GM20000 (cell line): ENCODE measurements at places on chromosomes 12 and 14.

DNA sequence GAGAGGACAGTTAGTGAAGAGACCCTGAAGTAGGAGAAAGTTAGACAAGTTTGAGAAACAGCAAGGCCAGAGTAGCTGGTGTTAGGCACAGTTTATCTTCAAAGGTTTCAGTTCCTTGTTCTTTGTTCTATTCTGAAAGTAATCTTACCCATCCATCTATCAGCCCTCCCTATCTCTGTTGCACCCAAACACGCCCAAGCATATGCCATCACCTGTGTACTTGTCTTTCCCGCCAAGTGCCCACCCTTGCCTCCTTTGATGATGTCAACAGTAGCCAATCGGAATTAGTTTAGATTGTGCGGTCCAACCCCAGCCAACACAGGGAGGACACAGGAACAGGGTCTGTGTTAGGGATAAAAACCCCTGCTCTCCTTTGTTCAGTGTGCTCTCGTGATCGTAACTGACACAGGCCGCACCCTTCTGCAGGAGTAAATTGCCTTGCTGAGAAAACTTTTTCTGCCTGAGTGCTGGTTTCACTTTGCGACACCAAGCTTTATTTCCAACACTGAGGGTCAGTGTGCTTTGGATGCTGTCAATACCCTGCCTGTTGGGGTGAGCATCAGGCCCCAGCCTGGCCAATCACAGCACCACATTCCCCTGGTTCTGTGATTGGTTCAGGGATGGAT is 4.7 kb upstream of the TMEM229B start:
- DNase-seq = no peak

GRCh38 chr12:109288571-109288970 is 20.5 kb downstream of the FOXN4 start:
- DNase-seq = no peak

- DNase-seq = no peak
Observed at GRCh38 chr12:47705229-47705565, 633 bp downstream of the RPAP3 start.

DNA sequence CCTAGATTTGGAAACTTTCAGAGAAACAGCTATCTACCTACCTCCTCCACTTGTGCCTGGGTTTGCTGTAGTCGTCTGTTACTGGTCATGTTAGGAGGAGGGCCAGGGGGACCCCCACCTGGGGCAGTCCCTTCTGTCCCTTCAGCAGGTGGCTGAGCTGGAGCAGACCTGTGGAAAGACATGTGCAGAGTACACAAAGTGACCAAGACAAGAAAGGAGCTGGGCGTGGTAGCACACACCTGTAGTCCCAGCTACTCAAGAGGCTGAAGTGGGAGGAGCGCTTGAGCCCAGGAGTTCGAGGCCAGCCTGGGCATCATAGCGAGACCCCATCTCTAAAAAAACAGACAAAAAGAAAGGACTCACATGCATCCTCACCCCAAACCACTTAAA is 4.3 kb downstream of the VAMP1 start:
- DNase-seq = no peak

DNA sequence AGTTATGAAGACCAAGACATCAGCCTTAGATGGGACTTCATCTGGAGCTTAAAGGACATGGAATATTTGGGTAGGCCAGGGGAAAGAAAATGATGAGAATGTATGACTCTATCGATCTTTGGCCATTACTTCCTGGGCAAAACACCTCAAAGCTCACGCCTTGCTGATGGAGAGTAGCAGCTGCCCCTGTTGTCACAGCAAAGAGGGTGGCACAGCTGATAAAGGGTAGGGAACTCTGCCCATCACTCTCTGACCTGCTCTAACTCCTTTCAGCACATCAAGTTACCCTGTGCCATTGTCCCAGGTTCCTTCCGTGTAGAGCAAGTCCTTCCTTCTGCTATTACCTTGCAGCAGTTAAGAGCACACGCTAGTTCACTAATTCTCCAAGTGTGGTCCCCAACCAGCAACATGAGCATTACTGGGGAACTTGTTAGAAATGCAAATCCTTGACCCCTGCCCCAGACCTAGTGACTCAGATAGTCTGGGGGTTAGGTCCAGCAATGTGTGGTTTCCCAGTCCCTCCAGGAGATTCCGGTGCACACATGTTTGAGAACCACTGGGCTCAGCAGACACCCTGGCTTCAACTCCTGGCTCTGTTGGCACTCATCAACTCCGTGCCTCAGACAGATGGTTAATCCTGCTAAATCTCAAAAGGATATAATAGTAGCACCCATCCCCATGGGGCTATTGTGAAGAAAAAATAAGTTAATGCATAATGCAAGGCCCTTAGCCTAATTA is 93.7 kb upstream of the EEA1 start:
- DNase-seq = no peak

DNA sequence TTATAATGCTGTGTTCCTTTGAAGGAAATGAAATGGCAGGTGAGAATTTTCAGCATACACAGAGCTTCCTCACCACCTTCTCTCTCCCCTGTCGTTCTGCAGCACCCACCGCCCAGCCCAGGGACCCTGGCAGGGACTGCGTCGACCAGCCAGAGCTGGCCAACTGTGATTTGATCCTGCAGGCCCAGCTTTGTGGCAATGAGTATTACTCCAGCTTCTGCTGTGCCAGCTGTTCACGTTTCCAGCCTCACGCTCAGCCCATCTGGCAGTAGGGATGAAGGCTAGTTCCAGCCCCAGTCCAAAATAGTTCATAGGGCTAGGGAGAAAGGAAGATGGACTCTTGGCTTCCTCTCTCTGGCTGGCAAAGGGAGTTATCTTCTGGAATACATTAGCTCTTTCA is 35.1 kb downstream of the PAPLN start:
- no peak for DNase-seq

DNA sequence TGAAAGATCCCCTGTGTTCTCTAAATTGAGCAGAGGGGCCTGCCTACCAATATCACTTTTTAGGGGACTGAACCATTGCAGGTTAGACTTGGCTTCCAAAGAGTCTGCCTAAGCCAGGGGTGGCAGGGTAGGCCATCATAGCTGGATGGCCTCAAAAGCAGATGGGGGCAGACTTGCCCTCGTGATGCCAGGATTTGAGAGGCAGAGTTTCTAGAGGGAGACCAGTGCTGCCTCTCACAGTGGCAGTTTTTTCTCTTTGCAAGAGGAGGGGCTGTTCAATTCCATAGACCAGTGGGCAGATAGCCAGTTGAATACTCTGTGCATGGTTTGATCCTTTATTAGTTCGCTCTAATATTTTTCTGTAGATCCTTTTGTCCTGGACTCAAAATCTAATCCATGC is 23.8 kb upstream of the SMCO2 start:
- DNase-seq = no peak

DNA sequence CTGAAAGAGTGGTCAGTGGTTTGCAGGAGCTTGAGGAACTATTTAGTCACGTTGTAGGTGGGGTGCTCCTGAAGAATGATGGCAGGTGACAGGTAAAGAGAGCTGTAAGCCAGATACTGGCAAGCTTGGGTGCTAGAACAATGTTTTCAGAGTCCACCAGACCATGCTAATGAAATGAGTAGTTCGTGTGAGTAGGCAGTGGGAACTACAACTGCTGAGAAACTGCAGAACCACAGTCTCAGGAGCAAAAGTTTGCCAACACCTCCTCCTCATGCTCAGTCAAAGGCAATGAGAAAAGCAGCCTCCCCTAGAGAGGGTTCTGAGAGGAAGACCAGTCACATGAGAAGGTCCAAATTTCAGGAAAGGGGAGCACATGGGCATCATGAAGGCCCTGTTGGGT is 91.3 kb downstream of the PRKD1 start:
- no peak for DNase-seq

DNA sequence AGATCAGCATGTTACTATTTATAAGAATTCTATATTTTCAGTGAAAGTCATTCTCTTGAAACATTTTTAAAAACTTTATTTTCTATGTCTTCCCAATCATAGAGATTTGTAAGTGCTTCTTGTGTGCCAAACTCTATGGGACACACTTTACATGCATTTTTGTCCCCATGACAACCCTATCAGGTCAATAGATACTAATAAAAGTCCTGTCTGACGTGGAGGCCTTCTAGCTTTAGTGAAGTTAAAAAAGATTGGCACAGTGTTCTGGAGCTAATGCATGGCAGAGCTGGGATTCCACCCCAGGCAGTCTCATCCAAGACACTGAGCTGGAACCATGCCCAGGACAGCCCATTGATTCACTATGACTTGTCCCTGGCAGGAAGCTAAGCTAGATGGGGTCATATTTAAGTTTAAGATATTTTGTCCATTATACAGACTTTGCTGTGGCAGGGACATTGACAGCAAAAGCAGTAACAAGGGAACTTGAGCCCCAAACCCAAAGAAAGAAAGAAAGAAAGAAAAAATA is 28.1 kb downstream of the TTC6 start:
- DNase-seq = no peak

DNA sequence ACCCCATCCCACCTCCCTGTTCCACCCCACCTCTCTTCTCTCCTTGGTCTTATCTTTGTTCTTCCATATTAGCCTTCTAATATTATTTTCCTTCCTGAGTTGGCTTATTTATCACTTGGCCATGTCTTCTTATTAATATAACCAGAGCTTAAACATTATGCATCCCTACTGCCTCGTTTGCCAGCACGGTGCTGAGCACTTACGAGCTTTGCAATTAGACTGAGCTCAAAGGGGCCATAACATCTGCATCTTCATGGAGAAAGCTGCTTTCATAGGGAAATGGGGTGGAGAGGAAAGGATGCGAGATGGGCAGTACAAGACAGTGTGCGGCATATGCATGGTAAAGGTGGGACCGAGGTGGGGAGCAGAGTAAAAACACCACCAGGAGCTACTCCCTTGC is 342.8 kb downstream of the FUT8 start:
- no peak for DNase-seq

GRCh38 chr12:49507139-49507538 is 31.7 kb upstream of the KCNH3 start:
- no peak for DNase-seq

DNA sequence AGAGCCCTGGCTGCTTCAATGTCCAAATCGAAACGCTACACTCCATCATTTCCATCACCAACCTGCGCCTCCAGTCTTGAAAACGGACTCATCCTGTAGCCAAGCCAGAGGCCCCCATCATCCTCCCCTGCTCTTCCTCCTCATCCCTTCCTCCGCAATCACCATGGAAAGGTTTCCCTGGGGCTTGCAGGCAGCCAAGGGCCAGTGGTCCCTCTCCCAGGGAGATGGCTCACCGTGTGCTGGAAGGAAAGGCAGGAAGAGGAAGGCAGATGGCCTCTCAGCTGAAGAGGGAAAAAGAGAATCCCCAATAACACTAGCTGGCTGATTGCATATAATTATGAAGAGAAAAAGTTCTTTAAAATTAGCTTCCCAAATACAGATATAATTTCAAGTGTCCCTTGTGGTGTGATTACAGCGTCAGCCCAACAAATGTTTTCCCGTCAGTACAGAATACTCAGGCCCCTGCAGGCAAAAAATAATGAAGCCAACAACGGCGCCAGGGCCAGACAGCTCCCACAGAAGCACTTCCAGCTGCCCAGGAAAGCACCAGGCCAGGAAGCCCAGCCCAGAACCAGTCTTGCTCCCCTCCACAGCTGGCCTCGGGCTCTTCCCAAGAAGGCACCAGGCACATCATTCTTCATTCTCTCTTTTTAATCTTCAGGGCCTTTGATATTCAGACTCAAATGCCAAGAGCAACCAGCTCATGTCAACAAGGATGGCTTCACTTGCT is 24.7 kb downstream of the ITPK1 start:
- DNase-seq = no peak

DNA sequence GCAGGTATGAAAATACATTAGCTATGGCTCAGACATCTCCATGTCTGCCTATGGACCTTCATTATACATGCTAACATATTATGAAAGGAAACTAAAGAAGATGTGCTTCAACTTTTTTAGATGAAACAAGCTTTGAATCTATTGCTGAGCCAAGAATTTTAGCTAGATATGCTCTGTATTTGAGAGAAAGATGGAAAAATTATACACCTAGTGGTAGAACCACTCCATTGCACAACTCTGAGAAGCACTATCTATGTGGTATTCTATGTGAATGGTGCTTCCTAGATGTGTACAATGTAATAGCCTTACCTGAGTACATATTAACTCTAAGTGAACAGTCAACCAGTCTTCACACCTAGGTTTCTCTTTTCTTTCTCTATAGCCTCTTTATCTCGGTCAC is 17.3 kb downstream of the EPYC start:
- DNase-seq = no peak

GRCh38 chr12:92356425-92356824 is 210.8 kb upstream of the BTG1 start:
- DNase-seq = no peak

DNA sequence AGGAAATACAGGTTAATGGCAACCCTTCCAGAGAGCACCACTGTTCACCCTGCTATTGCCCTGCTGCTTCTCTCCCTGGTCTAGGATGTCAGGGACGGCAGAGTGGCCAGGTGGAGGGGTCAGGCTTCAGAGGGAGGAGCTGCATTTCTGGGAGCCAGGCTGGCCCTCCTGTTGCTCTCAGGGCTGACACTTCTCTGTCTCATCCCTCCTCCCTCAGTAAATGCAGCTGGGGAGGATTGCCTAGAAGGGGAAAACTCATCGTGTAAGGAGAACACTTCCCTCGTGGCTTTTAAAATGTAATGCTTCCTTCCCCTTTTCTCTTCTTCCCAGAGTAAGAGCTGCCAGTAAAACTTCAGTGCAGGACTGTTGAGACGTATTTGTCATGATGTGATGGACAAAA is 20.8 kb downstream of the SUSD6 start:
- DNase-seq = no peak

GRCh38 chr12:105927564-105927963 is 211.2 kb downstream of the NUAK1 start:
- DNase-seq = no peak

GRCh38 chr14:85788470-85789233 is 258.7 kb downstream of the FLRT2 start:
- no peak for DNase-seq

DNA sequence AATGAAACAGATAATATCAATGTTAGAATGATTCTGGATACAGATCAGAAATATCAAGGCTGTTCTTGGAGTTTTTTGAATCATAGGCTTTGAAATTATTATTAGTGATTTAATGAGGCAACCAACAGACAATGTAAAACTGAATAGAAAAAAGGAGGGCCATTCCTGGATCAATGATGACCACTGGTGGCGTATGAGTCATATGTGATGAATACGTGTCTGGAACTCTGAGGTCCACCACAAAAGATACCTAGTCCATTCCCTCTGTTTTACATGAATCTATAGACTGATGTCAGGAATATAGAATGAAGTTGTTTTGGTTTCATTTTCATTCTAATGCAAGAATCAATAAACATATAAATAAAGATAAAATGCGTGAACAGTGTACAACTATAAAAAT is 78.3 kb upstream of the RTL1 start:
- DNase-seq = no peak

- DNase-seq = no peak
Observed at GRCh38 chr12:121806546-121807423, 3.0 kb downstream of the SETD1B start.

DNA sequence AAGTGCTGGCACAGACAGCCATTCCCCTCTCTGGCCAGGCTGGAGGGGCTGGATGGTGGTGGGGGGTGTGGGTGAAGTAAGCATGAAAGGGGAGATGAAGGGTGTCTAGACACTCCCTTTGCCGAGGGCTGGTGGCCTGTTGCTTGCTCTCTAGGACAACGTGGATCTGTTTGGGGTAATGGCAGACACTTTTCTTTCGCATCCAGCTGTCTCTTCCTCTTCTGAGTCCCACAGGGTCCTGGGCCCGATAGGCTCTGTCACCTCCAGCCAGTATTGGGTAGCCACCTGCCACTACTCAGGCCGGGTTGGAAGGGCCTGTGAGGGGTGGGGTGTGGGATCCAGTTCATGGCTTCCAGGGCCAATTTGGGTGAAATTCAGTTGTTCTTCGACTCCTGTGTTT is 218.1 kb downstream of the CACNA1C start:
- DNase-seq = no peak
